ENCODE measurements at places on chromosomes 7 and 10.
A peak's percentile ranks its signal among the peaks of the same experiment; 100 is the strongest.

DNA sequence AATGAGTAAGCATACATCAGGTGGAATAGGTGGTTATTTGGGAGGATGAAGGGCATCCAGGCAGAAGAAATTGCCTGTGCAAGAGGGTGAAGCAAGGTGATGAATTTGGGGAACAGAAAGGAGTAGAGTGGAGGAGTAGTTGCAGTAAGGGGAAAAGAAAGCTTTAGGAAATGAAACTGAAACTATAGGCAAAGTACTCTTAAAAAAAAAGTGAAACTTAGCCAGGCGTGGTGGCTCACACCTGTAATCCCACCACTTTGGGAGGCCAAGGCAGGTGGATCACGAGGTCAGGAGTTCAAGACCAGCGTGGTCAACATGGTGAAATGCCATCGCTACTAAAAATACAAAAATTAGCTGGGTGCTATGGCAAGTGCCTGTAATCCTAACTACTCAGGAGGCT lies 17.6 kb downstream of the NUP205 start:
- DNase-seq = no peak

- no peak for DNase-seq
Measured at GRCh38 chr7:73770002-73770859, at the start of gene CLDN3. Gene CLDN3, minus strand, starts transcription at chr7:73770270. Its CDS starts 221 bp downstream, at chr7:73770049.

DNA sequence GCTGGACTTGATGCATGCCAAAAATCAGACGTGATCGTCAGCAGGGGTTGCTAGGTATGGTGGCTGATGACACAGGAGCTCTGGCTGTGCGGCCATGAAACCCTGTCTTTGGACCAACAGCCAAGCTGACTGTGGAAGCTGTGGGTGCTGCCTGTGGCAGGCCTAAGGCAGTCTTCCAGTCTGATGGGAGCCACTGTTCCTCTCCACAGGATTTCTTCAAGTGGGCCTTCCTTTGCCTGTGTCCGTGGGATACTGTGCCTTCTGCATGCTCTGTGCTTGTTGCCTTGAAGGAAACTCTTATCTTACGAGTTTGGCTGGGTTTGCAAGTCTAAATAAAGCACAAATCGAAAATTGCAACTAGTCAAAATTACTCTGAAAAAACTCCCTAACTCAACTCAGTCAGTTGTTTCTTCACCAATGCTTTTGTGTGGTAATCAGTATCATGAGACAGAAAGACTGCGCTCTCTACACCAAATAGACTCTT lies 101.9 kb upstream of the PDLIM1 start:
- no peak for DNase-seq

- no peak for DNase-seq
Measured at GRCh38 chr7:17027143-17027788, 145.5 kb upstream of the AGR3 start.

DNA sequence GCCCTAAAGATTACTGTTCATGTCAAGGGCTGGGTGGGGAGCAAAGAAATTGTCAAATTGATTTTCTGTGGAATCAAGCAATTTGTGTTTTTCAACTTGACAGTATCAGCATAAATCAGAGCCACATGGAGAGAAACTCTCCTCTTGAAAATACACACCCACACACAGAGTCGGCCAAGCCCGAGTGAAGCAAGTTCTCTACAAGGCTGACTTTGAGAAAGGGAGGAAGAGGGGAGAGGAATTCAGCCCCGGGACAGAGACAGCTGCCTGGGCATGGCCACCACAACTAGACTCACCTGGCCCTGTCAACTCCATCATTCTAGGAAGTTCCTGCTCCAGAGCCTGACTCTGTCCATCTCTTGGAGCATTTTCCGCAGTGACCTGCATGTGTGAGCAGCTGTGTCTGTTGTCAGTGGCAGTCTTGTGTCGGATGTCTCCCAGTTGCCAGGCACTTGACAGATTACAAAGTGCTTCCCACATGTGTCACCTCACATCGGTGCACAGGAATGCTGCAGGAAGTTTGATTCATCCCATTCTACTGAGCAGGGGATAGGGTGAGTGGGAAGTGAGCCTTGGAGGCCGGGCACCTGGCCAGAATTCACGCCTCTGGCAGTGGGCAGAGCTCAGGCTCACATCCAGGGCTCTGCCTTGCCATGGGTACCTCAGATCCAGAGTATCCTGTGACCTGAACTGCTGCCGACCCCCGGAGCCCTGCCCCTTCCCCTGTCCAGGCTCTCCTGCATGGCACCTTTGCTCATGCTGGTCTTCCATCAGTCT lies 37.9 kb downstream of the ADAM12 start:
- no peak for DNase-seq

DNA sequence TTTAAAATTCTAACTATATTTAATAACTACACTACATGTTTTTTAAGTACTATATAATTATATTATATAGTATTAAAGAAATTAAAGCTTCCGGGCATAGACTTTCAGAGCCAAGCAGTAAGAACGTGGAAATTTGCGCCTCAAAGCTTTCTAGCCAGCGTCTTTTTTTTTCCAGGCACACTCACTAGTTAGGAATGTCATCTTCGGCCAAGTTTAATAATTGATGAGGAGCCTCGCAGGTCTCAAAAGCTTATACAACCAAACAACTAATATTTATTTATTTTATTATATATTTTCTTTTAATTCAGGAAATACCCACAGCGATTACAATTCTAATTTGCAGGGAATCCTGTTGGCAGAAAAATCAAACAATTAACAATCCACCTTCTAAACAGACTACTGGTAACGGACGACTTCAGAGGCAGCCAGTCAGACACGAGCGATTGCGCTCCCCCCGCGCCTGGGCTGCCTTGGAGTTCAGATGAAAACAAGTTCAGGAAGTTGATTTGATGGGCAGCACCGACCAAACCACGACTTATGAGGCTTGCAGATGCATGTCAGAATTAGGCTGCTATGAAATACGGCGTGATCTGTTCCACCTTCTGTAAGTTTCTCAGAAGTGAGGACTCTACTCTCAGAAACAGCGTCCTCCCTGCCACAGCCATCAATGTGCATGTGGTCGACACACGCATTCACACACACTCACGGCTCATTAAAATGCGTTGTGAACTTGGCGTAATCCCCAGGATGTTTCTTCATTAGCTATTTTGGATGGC lies 431.8 kb upstream of the MGMT start:
- DNase-seq = peak; percentile 18

Measured in activated CD8-positive, alpha-beta memory T cell treated with anti-CD3 and anti-CD28 coated beads for 1 hour (primary cell).